ENCODE measurements at places on chromosomes 3 and 15.

DNA sequence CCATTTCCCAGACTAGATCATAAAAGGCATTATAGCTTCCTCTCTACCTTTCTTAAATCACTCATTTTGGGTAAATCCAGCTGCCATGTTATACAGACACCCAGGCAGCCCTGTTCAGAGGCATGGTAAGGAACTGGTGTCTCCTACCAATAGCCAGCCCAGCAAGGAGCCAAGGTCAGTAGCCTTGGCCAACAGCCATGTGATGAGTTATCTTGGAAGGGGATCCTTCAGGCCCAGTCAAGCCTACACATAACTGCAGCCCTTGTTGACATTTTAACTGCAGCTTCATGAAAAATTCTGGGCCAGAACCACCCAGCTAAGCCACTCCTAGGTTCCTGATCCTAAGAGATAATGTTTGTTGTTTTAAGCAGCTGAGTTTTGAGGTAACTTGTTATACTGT, 29.0 kb upstream of the ZMAT3 start:
- no peak overlapping the region for H3K27ac ChIP-seq
- peaks cover 10% of the 10 kb centered on the region for H3K4me1 ChIP-seq
- no peak overlapping the region for H3K4me3 ChIP-seq
- DNase-seq = no peak
- no peaks in the 10 kb centered on the region for H3K36me3 ChIP-seq
- no peaks in the 10 kb centered on the region for H3K27me3 ChIP-seq

GRCh38 chr3:15646851-15647511, 45.4 kb downstream of the BTD start:
- peaks cover 9% of the 10 kb centered on the region for H3K4me1 ChIP-seq
- DNase-seq = no peak
- H3K27me3 ChIP-seq = no peaks in the 10 kb centered on the region
- H3K27ac ChIP-seq = no peak overlapping the region

- no peak for DNase-seq
- no peak overlapping the region for H3K4me3 ChIP-seq
- H3K27ac ChIP-seq = no peak overlapping the region
- no peaks in the 10 kb centered on the region for H3K27me3 ChIP-seq
- H3K36me3 ChIP-seq = no peaks in the 10 kb centered on the region
Measured at GRCh38 chr15:47332481-47332880, 384.8 kb upstream of the SEMA6D start.

DNA sequence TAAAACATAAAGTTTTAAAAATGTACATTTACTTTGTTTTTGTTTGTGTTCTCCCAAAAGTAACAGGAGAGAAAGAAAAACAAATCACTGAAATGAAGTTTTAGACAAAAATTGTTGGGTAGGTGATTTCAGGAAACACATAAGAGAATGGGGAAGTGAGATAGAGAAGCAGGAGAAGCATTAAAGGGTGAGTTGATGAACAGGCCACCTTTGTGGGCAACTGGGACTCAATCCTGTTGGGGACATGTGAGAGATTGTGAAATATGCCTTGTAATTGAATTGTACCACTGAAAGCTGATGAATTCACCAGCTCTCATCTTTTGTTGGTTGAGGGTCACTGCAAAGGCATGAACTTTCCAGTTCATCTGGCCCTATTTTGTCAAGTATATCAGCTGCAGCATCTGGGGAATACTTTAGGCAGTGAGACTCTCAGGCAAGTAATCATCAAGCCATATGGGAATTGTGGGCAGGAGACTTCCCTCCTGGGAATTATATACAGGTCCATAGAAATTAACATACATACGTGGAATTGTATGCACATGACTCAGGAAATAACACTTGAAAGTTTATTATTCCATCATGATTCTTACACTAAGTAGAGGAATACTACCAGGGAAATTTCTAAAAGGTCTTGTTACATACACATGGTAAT, 181.0 kb downstream of the ZBBX start:
- H3K36me3 ChIP-seq = no peaks in the 10 kb centered on the region
- 0 out of 2 replicates have a peak, but pooled peaks cover 7% of the 10 kb centered on the region for H3K4me1 ChIP-seq
- H3K4me3 ChIP-seq = no peak overlapping the region

DNA sequence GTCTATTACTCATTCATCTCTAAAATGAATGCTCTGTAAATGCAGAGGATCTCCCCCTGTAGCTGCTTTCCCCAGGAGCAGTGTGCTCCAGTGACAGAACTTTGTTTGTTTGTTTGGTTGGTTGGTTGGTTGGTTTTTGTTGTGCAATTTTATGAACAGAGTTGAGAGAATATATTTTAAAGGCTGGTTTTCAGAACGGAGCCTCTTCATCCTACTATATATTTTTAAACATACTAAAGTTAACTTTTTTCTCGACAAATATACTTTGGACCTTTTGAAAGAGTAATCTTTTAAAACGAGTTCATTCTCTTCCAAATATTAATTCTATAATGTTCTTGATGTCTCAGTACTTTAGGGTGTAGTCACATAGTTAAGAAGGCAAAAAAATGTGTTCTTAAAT, 20.2 kb downstream of the RYR3 start:
- no peaks in the 10 kb centered on the region for H3K27me3 ChIP-seq
- no peak overlapping the region for H3K4me3 ChIP-seq
- H3K27ac ChIP-seq = no peak overlapping the region
- H3K4me1 ChIP-seq = no peaks in the 10 kb centered on the region
- no peak for DNase-seq

DNA sequence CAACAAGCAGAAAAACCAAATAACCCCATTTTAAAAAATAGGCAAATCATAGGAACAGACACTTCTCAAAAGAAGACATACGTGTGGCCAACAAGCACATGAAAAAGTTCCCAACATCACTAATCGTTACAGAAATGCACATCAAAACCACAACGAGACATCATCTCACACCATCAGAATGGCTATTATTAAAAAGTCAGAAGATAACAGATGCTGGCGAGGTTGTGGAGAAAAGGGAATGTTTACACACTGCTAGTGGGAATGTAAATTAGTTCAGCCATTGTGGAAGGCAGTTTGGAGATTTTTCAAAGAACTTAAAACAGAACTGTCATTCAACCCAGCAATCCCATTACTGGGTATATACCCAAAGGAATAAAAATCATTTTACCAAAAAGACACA, 60.7 kb downstream of the ABI3BP start:
- H3K27me3 ChIP-seq = no peaks in the 10 kb centered on the region
- H3K4me1 ChIP-seq = no peaks in the 10 kb centered on the region
- DNase-seq = no peak
- no peak overlapping the region for H3K4me3 ChIP-seq
- H3K27ac ChIP-seq = no peak overlapping the region

DNA sequence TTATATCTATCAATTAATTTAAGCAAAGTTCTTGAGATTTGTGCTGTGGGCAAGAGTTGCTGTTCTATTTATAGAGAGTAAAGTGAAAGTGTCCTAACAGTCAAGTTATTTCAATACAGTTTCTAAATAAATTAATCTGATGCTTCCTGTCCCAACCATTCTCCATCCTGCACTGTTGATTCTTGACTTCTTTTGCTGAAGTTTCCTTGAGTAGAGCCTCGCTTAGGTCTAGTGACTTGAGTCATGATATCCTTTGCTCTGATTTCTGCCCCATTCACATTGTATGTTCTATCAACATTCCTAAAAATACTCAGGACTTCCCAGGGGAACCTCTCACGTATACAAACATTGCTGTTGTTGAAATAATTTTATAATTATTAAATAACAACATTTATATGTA, 498.4 kb upstream of the ALCAM start:
- H3K27ac ChIP-seq = no peak overlapping the region
- DNase-seq = no peak
- H3K4me1 ChIP-seq = no peaks in the 10 kb centered on the region
- H3K36me3 ChIP-seq = no peaks in the 10 kb centered on the region
- H3K27me3 ChIP-seq = no peaks in the 10 kb centered on the region
- H3K4me3 ChIP-seq = no peak overlapping the region

DNA sequence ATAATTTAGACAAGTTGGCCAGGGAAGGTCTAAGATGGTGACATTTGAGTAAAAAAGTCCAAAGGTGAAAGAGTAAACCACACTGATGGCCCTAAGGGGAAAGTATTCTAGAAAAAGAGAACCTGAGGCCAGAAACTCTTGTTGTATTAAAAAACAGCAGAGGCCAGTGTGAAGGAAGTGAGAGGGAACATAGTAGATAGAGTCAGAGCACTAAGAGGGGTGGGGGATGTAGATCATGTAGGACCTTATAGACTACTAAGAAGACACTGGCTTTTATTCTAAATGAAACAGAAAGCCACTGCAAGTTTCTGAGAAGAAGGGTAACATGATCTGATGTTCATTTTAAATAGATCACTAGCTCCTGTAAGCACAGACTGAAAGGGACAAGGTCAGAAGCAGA, 14.5 kb downstream of the POLQ start:
- H3K4me1 ChIP-seq = no peaks in the 10 kb centered on the region
- no peaks in the 10 kb centered on the region for H3K27me3 ChIP-seq
- no peak for DNase-seq
- H3K27ac ChIP-seq = no peak overlapping the region
- H3K36me3 ChIP-seq = peaks cover 63% of the 10 kb centered on the region
- H3K4me3 ChIP-seq = no peak overlapping the region

DNA sequence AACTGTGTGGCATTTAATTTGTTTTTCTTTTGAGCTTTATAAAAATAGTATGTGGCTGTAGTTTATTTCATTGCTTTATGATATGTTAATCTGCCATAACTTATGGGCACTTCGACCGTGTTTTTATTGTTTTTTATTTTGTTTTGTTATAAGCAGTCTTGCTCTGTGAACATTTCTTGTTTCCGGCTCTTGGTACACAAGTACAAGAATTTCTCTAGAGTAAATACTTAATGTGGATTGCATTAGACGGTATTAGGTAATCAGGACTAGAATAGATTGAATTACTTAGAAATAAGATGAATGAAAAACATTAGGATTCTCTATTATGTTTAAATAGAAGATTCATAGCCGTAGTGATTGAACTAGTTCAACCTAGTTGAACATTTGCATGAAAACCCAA, 2.1 kb downstream of the ZFAND6 start:
- peaks cover 56% of the 10 kb centered on the region for H3K4me1 ChIP-seq
- H3K27ac ChIP-seq = no peak overlapping the region
- peak overlapping the region; percentile 82 for H3K4me3 ChIP-seq
- H3K36me3 ChIP-seq = no peaks in the 10 kb centered on the region
- no peaks in the 10 kb centered on the region for H3K27me3 ChIP-seq
- no peak for DNase-seq

DNA sequence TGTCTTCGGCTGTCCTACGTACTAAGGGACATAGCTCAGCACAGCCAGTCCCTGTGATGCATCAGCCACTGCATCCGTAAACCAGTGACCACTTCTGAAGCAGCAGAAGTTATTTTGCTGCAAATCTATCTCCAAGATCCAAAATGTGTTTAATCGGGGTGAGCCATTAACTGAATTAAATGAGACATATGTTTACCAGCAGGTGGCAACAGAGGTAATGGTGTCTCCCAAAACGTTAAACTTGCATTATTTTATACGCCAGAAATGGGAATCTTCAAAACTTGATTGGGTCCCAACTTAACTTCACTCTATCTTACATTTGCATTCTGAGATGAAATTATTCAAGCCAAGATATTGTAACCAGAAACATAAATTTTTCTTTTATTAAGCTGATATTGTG, 75.3 kb upstream of the BOC start:
- no peaks in the 10 kb centered on the region for H3K27me3 ChIP-seq
- H3K27ac ChIP-seq = no peak overlapping the region
- H3K36me3 ChIP-seq = no peaks in the 10 kb centered on the region

DNA sequence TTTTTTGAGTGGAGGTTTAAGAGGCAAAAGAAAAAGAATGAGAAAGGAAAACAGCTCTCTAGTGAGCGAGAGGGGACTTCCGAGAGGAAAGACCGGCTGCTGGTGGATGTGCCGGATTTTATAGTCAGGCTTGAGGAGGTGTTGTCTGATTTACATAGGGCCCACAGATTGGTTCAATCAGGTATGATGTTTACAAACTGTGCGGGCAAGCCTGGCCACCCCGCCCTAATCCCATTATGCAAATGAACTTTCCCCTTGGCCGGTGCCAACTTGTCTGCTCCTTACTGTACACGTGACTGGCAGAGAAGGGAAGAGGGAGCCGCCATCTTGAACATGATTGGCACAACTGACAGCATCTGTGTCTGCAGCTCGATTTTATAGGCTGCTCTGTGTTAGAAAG, 44.7 kb downstream of the FAM43A start:
- peak; percentile 34 for DNase-seq
- peaks cover 13% of the 10 kb centered on the region for H3K4me1 ChIP-seq
- no peaks in the 10 kb centered on the region for H3K36me3 ChIP-seq
- H3K4me3 ChIP-seq = no peak overlapping the region

GRCh38 chr3:196454935-196455334, 22.7 kb upstream of the UBXN7 start:
- H3K27me3 ChIP-seq = no peaks in the 10 kb centered on the region
- H3K27ac ChIP-seq = no peak overlapping the region
- H3K4me1 ChIP-seq = no peaks in the 10 kb centered on the region
- no peaks in the 10 kb centered on the region for H3K36me3 ChIP-seq
- H3K4me3 ChIP-seq = no peak overlapping the region

DNA sequence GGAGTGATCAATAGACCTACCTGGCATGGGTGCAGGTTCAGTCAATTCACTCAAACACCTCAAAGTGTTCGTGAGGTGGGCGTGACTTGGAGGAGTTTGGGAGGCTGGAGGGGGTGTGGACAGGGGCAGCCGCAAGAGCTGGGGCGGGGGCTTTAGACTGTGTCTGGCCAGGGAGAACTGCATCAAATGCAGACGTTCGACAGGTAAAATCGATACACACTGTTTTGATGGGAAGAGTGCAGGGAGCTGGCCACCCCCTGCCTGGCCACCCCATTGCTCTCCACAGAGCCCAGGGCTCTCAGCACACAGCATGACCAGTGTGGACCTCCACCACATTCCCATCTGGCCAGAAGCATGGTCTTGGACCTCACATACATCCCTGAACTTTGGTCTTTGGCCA, 412.1 kb downstream of the OCA2 start:
- DNase-seq = no peak
- H3K4me3 ChIP-seq = no peak overlapping the region
- no peak overlapping the region for H3K27ac ChIP-seq
- H3K36me3 ChIP-seq = no peaks in the 10 kb centered on the region
- no peaks in the 10 kb centered on the region for H3K27me3 ChIP-seq

DNA sequence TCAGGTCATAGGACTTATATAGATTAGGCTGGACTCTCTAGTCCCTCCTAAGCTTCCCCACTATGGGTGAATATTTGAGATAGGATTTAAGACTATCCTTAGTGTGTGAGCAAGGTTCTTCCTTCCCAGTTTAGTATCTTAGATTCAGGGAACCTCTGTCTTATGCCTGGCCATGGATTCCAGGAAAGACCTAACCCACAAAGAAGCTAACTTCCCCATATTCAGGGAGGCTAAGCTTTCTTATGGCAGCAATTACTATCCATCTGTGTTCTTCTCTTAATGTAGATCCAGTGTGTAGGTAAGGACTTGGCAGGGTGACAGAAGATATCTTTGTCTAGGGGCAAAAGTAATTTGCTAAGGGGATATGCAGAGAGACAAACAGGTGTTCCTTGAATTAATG, 25.5 kb upstream of the PIK3R4 start:
- H3K27me3 ChIP-seq = no peaks in the 10 kb centered on the region
- DNase-seq = no peak
- no peaks in the 10 kb centered on the region for H3K36me3 ChIP-seq
- H3K4me1 ChIP-seq = no peaks in the 10 kb centered on the region

DNA sequence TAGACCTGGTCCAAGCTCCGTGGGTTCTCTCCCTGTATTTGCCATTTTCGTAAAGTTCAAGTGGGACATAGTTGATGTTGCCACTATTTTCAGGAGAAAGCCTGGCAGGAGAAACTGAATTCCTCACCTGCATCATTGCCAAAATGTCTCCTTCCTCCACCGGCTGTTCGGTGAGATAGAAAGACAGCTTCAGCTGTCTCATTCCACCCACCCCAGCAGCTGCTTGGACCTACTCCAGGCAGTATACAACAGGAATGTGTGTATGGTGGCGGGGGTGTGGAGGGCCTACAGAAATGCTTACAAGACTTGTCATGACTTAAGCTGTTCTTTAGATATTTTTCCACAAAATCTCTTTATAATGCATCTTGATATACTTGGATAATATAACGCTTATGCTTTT, 132.7 kb upstream of the RAP2B start:
- no peaks in the 10 kb centered on the region for H3K27me3 ChIP-seq
- H3K4me1 ChIP-seq = no peaks in the 10 kb centered on the region
- no peak overlapping the region for H3K27ac ChIP-seq
